ENCODE measurements at places on chromosomes 13 and 19.

DNA sequence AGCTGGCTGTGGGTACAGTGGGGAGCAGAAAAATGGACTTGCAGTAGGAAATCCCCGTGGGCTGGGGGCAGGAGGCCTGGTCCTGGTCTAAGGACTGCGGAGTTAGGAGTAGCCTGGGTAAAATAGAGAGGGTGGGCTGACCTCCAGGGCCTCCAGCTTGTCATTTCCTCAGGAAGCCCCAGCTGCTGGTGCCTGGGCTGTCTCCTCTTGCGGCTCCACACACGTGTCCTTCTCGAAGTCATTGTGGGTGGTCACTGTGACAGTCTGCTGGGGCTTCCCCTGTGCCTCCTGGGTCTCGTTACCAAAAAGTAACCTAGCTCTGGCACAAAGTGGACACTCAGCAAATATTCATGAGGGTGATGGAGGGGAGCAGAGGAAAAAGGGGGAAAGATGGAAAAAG is 259.7 kb downstream of the FGF9 start:
- DNase-seq, result no peak

DNA sequence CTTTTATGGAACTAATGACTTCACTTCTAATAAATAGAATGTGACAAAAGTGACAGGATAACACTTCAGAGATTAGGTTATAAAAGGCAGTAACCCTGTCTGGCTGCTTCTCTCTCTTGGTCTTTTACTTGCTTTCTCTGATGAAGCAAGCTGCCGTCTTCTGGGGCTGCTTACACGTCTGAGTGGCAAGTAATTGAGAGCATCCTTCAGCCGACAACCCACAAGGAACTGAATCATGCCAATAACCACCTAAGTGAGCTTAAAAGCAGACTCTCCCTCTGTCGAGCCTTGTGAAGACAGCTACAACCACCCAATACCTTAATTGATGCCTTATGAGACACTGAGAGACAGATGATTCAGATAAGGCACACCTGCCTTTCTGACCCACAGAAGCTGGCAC is 1091.2 kb downstream of the SLITRK1 start:
- no peak for DNase-seq

- no peak for DNase-seq
Measured at GRCh38 chr13:40399756-40400155, 266.7 kb downstream of the FOXO1 start.

GRCh38 chr19:4052114-4052992 is 14.3 kb downstream of the ZBTB7A start:
- no peak for DNase-seq

DNA sequence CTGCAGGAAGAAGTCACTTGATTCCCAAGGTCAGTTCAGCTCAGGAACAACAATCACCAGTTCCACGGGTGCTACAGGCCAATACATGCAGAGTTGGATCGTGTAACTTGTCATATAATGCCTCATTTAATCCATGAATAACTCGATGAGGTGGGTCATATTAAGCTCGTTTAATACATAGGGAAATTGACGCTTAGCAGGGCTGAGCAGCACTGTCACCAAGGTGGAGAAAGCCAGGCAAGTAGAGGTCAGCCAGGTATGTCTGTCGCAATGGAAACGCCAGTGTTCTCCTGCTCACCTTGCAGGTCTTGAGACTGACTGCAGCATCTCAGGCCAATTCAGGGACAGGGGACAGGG is 52.3 kb downstream of the CCDC70 start:
- no peak for DNase-seq

DNA sequence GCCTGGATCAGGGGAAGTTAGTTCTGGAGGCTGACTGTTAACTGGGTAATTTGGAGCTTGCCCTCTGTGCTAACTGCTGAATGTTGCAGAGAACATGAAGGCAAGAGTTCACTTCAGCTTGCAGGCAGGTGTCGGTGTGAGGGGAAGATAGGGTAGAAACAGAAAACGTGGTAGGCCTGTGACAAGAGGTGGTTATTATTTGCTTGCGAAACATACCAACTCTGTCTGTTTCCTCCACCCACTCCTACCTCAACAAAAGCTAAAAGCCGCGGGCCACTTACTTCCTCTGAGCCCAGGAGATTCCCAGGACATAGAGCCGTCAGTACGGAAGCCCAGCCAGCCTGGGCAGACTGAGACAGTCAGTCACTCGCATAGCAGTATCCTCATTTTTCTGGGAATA is 119.2 kb upstream of the ABCC4 start:
- no peak for DNase-seq

DNA sequence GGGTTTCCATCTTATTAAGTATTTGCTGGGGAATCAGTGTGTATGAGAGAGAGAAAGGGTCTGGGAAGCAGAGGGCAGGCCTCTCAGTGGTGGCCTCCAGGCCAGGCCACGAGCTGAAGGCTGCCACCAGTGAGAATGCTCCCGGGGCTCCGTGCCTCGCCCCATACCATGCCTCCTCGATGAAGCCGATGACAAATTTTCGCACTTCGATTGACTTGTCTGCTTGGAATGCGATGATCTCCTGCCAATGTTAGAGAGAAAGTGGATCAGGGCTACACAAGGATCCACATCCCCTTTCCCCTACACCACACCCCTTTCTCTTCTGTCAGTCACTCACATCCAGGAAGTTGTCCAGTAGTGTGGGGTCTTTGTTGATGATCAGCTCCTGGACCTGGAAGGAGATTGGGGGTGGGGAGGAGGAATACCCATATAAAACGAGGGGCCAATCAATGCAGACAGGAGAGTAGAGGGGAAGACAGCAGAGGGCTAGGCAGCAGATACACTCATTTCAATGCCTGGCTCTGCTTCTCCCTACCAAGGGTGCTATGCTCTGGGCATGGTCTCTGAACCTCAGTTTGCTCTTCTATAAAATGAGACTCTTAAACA is 10.7 kb downstream of the SYMPK start:
- no peak for DNase-seq

All from activated naive CD4-positive, alpha-beta T cell treated with anti-CD3 and anti-CD28 coated beads, Interleukin-2, amount 50 U/mL, for 72 hours (primary cell).